ENCODE measurements at places on chromosomes 6 and 20.

DNA sequence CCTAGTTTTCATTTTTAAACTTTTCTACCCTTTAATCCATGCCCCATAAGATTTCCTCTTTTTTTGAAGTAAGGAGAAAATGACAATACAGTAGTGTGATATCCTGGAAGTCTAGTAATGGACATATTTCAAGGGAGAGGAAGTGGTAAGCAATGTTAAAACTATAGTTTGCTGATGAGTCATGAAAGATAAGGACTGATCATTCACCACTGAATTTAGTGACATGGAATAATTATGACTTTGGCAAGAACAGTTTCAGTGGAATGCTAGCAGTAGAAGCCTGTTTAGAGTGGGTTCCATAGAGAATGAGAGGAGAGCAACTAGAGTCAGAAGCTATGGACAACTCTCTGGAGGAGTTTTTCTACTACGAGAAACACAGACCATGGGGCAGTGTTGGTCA lies 24.9 kb upstream of the SLC2A12 start:
- no peak for DNase-seq

DNA sequence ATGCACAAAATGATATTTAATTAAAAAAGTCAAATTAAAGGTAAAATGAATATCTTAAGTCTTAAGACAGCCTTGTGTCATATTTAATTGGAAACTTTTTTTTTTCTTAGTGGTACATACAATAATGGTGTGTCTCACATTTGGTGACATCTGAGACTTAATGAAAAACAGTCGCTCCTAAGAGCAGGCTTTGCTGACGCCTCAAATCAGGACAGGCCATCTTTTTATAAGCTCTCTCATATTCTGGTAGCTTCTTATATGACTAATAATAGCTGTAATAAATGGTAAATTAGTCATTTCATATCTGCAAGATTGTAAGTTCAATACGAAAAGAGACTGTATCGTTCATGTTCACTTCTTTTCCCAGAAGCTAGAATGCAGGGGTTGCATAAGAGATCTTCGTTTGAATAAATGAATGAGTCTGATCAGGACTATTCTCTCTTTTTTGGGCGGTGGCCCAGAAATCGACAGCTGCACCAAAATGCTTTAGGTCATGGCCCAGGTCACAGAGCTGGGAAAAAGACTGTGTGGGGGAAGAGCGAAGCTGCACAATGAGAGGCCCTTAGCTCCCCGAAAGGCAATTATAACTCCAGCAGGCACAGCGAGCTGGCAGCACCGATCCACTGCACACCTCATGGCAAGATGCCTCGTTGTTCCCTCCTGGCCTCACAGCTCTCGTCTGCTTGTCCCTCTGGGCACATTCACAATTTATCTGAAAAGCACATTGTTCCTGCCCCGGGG lies 69.4 kb downstream of the NRN1 start:
- no peak for DNase-seq

- no peak for DNase-seq
These were observed 538.5 kb downstream of the CD83 start for GRCh38 chr6:14656078-14656521.

DNA sequence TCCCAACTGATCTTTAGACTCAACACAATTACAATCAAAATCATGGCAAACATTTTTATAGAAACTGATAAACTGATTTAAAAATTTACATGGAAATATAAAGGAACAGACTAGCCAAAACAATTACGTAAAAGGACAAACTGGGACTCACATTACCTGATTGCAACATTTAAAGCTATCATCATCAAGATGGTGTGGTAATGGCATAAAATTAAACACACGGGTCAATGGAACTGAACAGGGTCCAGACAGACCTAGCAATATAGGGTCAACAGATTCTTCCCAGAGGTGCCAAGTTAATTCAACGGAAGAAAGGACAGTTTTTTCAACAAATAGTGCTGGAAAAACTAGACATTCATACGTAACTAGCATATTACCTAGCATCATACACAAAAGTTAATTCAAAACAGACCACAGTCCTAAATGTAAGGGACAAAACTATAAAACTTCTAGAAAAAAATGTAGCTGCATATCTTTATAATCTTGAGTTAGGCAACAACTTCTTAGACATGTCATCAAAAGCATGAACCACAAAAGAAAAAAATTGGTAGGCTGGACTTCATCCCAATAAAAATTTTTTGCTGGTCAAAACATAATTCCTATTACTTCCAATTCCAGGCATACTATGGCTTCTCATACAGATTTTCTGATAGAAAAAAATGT lies 147.4 kb upstream of the BEND6 start:
- DNase-seq = no peak

All from GM12864 (cell line).